ENCODE measurements at places on chromosomes 7 and 10.

DNA sequence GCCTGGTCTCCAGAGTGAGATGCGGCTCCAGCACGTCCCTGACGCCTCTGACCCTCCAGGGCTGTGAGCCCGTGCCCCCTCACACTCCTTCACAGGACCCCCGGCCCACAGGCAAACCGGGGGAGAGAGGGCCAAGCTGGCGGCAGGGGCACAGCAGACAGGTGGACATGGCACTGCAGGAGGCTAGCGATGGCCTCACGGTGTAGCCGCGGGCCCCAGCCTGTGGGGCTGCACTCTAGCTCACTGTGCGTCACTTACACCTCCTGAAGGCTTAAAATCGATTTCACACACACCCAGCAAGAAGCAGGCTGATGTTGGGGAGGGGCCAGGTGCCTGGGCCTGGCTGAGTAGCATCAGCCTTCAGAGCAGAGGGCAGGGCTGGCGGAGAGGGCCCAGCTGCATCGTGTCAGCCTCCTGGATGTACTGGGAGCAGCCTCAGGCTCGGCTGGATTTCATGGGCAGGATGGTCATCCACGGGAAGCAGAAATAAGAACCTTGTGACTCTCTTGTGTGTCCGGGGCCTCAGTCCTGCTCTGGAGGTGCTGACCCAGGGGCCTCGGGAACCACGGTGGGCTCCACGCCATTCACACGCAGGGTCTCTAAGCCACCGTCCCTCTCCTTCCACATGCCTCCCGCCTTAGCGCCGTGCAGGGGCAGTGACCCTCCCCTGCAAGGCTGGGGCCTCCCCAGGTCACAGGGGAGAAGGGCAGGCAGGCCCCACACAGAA is 19.4 kb upstream of the KNDC1 start:
- DNase-seq = no peak

GRCh38 chr10:34016576-34016975 is 682.1 kb upstream of the NRP1 start:
- no peak for DNase-seq

DNA sequence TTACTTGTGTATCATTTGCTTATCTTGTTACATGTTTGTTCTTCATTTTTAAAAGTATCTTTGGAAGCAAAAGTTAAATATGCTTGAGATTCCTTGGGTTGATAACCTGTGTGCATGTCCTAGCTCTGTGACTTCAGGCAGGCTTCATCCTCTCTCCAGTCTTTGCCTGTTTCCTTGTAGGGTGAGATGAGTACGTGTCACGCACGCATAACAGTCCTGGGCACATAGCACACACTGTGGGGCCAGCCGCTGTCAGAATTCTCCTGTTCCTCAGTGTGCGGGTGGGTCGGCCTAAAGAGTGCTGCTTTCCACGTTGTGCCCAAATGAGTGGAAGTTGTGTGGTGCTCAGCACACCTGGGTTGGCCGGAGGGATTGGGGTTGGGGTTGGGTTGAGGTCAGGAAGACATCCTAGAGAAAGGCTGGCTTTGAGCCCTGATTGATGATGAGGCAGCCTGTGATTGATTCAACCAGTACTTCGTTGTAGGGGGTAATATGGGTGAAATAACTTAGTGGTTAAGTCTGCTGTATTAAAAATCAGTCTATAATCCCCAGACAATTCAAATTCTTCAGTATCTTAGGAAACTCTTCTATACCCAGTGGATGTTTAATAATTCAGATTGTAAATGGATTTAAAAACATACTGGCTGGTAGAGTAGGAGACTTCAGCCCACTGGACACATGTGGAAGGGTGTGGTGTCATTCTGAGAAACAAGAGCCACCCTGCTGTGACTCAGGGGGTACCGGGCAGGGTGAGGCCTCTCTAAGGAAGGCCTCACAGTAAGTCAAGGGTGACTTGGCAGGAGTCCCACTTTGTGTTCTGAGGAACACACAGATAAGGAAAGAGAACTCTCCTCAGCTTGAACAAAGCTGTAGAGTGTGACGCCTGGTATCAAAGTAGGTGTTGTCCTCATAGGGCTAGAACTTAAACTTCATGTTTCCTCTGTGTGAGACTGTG is 54.8 kb downstream of the DAGLB start:
- DNase-seq = peak; percentile 62

GRCh38 chr7:117992635-117993376 is 119.6 kb upstream of the CTTNBP2 start:
- DNase-seq = no peak

GRCh38 chr10:34814223-34814912 is 728 bp downstream of the PARD3 start:
- DNase-seq = peak; percentile 70

DNA sequence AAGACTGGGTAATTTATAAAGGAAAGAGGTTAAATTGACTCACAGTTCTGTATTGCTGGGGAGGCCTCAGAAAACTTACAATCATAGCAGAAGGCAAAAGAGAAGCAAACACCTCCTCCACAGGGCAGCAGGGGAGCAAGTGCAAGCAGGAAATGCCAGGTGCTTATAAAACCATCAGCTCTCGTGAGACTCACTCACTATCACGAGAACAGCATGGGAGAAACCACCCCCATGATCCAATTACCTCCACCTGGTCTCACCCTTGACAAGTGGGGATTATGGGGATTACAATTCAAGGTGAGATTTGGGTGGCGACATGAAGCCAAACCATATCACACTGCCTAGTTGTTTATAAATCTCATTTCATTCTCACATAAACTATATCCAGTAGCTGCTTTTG is 28.0 kb upstream of the CPN1 start:
- no peak for DNase-seq

GRCh38 chr7:12895296-12895695 is 207.9 kb downstream of the ARL4A start:
- no peak for DNase-seq

- DNase-seq = no peak
These were observed 12.4 kb downstream of the TMEM248 start for GRCh38 chr7:66933469-66933868.

- DNase-seq = no peak
These were observed 115.9 kb downstream of the GPR85 start for GRCh38 chr7:112970771-112971170.

- no peak for DNase-seq
These were observed 53.6 kb upstream of the ABCB5 start for GRCh38 chr7:20561908-20562307.

DNA sequence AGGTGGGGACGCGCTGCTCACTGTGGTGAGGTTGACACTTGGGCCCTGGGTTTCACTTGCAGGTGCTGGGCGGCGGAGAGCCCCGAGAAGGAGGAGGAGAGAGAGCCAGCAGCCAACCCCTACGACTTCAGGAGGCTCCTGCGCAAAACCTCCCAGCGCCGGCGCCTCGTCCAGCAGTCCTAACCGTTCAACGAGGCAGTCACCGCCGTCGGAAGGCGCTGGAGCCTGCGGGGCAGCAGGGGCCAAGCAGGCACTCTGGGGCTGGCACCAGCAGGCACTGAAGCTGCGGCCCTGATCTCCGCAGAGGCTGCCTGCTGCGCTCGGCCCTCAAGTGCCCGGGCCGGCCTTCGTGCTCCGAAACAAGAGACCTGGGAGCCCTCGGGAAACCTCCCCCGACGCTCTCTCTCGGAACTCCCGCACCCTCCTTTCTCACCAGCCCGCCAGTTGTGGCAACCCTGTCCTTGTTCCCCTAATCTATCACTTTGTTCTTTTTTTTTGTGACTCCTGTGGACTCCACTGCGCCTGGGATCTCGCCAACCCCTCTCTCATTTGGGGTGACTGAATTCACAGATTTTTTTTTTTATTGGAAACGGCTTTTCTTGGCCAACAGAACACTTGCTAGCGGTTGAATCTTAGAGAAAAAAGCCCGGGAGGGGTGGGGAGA is 4.7 kb upstream of the GAD2 start:
- DNase-seq = no peak

DNA sequence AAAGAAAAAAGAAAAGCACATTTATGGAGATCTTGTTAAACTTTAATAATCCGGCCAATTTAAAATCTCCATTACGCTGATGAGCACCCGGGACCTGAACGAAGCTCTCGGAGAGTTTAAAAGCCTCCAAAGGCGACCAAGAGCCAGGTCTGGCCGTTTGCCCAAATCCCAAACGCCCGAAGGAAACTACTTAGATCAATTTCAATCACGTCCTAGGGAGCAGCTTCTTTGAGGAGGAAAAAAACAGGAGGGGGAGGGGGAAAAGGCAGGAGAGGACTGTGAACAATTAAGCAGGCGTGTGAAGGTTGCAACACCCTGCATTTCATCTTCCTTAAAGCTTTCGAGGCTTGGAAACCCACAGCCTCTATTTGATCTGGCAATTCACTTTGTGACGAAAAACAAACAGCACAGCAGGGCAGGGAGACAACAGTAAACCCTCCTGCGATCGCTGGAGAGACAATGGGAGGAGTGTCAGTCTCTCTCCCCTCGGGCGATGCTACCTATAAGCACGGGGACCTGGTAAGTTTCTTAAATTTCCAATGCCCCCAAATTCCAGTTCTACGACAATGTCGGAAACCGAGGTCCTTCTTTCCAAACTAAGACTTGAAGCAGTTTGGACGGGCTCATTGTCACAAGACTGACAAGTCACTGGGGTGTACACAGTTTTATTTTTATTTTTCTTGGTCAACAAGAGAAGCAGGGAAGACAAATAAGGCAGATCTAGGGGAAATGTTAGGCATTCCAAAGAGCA is 1.2 kb downstream of the KLF6 start:
- peak; percentile 35 for DNase-seq
